Activated CD8-positive, alpha-beta memory T cell treated with anti-CD3 and anti-CD28 coated beads for 4 hours (primary cell): ENCODE measurements at places on chromosomes 2 and 18.

- DNase-seq: no peak
Measured at GRCh38 chr18:53698907-53699306, 525.6 kb downstream of the MBD2 start.

- DNase-seq: no peak
Measured at GRCh38 chr18:32349728-32350395, 120.8 kb downstream of the GAREM1 start.

- no peak for DNase-seq
Measured at GRCh38 chr2:139175510-139175909, 395.3 kb upstream of the NXPH2 start.

- no peak for DNase-seq
Measured at GRCh38 chr2:84748341-84748740, 132.5 kb downstream of the TRABD2A start.

DNA sequence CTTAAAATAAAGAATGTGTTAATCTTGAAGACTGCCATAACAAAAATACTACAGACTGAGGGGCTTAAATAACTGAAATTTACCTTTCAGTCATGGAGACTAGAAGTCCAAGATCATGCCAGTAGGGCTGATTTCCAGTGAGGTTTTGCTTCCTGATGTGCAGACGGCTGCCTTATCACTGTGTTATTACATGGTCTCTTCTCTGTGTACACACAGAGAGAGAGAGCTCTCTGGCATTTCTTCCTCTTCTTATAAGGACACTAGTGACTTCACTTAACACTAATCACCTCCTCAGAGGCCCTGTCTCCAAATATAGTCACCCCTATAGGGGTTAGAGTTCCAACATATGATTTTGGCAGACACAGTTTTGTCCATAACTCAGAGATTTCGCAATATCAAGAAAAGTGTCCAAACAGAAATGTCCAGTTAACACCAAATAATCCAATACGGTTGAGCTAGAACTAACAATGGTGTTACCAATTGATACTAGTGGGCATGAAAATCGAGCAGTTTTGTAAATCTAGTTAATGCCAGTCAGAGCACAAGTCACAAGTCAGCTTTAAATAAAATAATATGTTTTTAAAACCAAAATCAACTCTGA lies 399.8 kb downstream of the ADCYAP1 start:
- no peak for DNase-seq

DNA sequence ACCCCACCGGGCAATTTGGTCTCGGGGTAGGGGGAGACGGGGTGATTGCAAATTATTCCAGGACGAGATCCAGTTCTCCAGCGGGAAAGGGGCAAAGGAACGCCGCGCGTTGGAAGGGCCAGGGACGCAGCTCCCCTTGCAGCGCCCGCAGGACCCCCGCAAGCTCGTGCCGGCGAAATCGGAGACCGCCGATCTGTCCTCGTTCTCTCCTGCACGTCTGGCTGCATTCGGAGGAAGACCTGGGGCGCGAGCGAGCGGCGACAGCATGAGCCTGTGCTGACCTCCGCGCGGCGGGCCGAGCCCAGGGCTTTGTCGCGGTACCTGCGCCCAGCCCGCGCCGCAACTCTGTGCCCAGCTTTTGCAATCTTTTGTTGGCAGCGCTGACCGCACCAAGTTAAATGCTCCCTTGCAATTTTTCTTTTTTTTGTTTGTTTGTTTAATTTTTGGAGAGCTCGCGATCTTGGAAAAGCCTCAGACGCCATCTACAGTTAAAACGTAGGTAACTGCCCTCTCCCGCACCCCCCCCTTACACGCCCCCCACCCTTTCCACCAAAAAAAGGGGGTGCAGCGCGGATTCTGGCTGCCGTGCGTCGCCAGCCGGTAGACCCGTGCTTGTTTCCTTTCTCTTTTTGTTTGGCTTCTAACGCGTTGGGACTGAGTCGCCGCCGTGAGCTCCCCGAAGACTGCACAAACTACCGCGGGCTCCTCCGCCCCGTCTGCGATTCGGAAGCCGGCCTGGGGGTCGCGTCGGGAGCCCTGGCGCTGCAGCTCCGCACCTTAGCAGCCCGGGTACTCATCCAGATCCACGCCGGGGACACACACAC lies 667 bp downstream of the TRIB2 start:
- no peak for DNase-seq

- DNase-seq: no peak
Measured at GRCh38 chr2:108870069-108870644, 83.6 kb downstream of the CCDC138 start.

DNA sequence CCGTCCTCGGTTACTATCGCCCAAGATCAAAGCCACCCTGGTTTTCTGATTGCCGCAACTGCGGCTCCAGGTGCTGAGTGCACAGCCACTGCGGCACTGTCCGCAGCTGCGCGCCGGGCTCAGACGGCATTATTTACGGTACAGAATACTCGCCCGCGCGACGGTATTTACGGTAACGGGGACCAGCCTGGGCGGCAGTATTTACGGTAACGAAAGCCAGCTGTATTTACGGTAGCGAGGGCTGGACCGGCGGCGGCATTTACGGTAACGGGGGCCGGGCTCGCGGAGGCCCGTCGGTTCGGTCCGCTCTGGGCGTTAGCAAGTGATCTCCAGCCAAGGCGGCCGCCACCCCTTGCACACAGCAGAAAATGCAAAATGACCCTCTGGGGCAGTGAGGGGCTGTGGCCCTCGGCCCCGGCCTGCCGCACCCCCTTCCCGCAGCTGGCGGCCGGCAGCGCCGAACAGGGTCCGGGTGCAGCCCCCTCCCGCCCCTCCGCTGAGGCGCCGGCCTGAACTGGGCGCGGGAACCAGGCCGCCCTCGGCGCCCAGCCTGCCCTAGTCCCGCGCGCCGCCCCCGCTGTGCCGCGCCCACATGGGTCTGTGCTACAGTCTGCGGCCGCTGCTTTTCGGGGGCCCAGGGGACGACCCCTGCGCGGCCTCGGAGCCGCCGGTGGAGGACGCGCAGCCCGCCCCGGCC lies at the start of gene GNAL:
Gene GNAL, plus strand, starts transcription at position 293 of the 697 bp plus-strand sequence. Its CDS starts 300 bp downstream, at position 593.
- no peak for DNase-seq

DNA sequence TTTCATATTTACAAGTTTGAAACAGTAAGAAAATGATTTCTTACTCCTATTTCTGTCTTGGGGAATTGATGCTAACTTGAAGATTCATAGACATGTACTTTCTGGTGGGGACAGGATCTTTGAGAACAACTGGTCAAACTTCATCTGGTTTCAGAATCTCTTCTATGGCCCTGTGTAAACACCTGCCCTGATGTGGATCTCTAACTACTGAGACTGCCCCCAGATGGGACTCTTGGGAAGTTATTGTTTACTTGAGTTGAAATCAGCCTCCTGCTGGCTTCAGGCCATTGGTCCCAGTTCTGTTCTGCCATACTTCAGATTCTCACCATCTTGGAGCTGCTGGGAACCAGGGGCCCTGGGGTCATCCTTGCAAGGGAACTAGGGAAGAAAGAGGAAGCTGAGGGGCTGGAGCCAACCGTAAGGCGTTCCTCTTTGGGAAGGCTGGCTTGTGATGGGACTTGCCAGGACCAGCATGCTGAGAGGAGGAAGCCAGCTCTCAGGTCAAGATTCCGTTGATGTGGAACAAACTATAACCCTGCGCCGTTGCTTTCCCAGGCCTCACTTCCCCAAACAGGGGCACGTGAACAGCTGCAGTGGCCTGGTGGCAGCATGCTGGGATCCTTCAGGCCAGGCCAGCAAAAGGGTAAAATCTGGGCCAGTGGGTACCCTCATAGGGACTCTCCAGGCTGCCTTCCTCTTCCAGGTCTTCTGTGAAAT lies 135.5 kb upstream of the CXCR4 start:
- DNase-seq: no peak

DNA sequence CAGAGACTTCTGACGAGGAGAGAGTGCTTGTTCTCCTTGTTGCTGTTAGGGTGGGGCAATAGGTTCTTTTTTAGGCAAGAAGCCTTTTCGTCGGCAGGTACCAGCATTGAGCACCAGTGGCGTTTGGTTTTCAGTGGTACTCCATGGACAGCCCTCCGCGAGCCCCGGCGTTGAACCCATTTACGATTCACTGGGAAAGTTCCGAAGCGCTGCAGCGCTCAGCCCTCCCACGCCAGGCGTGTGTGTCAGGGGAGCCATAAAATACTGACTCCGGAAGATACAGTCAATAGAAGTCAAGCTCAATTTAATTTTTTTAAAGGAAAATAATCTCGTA lies 494 bp upstream of the ROCK1 start:
- DNase-seq: peak; percentile 20

DNA sequence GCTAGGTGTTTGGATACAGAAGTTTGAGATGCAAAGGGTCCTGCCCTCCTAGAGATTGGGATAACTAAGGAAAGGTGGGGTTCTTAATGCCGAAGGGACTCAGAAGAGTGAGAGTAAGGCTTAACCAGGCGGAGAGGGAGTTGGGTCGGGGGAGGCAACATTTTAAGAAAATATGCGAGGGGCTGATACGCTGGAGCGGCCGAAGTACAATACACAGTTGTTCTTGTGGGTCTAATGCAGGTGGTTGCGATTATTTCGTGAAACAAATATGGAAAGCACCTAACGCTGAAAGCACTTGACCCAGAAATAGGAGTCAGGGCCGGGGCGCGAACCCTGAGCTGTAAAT lies 344 bp upstream of the MRPL33 start:
- no peak for DNase-seq

- no peak for DNase-seq
Measured at GRCh38 chr2:162220368-162220767, 22.9 kb downstream of the FAP start.

DNA sequence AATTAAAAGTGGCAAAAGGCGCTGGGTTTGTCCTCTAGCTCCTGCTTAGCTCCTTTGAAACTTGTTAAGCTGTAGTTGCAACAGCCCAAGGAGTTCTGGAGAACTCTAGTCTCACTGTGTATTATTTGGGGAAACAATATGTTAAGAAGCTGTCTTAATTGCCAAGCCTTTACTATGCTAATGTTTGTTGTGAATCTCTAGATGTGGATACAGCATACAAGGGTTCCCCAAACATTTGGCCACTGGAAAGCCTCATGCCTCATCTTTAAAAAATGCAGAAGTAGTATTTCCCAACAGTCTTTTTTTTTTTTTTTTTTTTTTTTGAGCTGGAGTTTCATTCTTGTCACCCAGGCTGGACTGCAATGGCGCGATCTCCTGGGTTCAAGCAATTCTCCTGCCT lies 236.7 kb downstream of the PRKCE start:
- no peak for DNase-seq

- no peak for DNase-seq
Measured at GRCh38 chr2:228329282-228329681, 147.8 kb upstream of the SPHKAP start.

GRCh38 chr2:190929919-190930318 lies 49.3 kb downstream of the GLS start:
- DNase-seq: no peak
